ENCODE measurements at places on chromosomes 6 and 20. TPM values are rescaled to one million over a fixed set of nuclear protein-coding genes. Genes with fewer than 3 reads are reported as not detected.
A peak's percentile ranks its signal among the peaks of the same experiment; 100 is the strongest.

GRCh38 chr6:130839379-130839778 is 12.2 kb downstream of the SMLR1 start:
- no peak for DNase-seq

DNA sequence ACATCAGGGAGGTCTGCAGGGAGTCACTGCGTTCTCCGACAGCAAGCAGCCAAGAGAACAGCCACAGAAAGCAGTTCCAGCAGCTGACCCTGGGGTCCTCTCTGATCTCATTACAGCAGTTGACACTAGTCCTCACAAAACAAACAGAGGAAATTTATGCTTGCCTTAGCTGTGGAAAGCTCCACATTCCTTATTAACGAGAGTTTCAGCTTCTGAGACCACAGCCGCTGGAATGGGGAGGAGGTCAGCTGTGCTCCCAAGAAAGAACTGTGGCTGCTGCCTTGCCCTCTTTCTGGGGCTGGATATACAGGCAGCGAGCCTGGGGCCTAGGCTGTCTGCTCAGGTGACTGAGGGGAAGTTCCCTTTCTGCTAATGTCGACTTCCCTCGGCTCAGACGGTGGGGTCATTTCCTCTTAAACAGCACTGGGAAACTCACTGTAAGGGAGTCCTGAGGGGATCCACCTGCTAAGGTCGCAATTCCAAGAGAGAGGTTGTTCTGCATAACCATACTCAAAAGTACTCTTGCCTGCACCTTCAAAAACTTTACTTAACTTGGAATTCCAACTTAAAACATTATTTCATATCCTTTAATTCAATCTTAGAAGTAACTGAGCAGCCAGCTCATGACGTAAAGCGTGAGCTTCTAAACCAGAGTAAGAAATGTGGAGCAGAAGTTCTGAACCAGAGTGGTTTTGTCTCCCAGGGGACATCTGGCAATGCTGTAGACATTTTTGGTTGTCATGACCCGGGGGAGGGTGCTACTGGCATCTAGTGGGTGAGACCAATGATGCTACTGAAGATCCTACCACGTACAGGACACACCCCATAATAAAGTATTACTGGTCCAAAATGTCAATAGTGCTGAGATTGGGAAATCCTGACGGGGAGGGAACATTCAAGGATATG is 80.3 kb downstream of the BACH2 start:
- peak; percentile 9 for DNase-seq

- DNase-seq = no peak
These were observed 166.5 kb downstream of the TSHZ2 start for GRCh38 chr20:53138454-53139262.

The KIAA1586 gene
- 3.4 TPM for total RNA-seq

The HLA-DPB1 gene
- total RNA-seq = 9.2 TPM

The VGLL2 gene
- total RNA-seq = not detected

- DNase-seq = no peak
These were observed 26.5 kb downstream of the CD109 start for GRCh38 chr6:73722318-73723060.

- DNase-seq = no peak
These were observed 23.5 kb downstream of the PLEKHG1 start for GRCh38 chr6:150622941-150623874.

DNA sequence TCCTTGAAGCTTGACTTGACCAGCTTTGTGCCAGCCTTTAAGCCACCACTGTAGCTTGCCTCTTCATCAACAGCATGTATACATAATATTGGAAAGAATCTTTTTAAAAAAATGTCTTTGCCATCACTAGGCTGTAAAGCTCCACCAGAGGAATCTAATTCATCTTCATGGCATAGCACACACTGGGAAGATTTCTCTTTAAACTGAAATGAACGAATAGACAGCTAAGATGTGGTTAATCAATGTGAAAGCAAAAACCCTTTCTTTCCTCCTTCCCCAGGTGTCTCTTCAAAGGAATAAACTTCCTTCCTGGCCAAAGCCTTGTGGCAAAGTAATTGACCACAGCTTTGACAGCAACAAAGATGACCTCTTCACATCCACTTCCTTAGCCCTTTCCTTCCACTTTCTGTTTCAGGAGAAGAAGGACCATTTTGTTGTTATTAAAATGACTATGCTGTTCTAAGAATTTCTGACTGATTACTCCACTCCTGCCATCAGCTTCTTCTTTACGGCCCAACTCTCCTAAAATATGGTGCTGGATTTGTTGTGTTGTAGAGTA is 428.7 kb upstream of the SOX4 start:
- DNase-seq = no peak

DNA sequence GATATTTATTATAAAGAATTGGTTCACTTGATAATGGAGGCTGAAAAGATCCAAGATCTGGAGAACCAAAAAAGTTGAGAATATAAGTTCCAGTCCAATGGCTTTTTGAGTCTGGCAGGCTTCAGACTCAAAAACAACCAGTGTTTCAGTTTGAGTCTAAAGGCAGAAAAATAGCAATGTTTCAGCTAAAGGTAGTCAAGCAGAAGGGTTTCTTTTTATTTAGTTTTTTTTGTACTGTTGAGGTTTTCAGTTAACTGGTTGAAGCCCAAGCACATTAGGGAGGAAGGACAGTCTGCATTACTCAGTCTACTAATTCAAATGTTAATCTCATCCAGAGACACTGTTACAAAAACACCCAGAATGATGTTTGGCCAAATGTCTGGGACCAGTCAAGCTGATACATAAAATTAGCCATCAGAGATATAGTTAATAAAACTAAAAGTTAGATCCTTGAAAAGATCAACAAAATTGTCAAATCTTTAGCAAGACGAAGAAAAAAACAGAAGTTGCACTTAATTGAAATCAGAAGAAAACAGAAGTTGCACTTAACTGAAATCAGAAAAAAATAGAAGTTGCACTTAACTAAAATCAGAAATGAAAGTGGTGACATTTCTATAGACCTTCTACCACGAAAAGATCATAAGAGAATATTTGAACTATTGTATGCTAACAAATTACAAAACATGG is 980.3 kb upstream of the FLRT3 start:
- no peak for DNase-seq

The RSPH4A gene
- not detected for total RNA-seq

DNA sequence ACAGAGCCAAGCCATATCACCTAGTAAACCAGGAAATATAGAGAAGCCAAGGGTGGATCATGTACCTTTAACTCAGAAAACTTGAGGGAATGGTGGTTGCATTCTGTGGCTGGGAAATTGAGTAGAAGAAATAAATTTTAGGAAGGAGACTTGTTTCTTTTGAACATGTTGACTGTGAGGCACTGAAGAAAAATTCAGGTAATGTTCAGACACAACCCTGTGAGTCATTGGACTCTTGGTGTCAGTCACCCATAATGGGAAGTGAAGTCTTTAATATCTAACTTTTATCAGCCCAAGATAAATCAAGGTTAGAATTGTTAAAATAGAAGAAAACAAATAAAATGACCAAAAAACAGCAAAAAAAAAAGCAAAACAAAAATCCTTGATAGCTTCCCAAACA is 98.8 kb upstream of the GRIK2 start:
- no peak for DNase-seq

GRCh38 chr6:113352029-113352801 is 504.9 kb upstream of the MARCKS start:
- peak; percentile 60 for DNase-seq

The PIM1 gene
- 13.0 TPM for total RNA-seq

GRCh38 chr20:5973971-5974370 is 23.5 kb downstream of the MCM8 start:
- no peak for DNase-seq

- peak; percentile 52 for DNase-seq
These were observed 34.9 kb downstream of the SLC22A23 start for GRCh38 chr6:3421791-3422434.

- DNase-seq = no peak
These were observed 405 bp downstream of the RALGAPA2 start for GRCh38 chr20:20712004-20712473.

The OXT gene
- total RNA-seq = not detected

GRCh38 chr6:80464901-80465300 is 358.4 kb downstream of the BCKDHB start:
- no peak for DNase-seq

The EMILIN3 gene
- not detected for total RNA-seq

- no peak for DNase-seq
These were observed 176.8 kb downstream of the CD83 start for GRCh38 chr6:14294270-14294951.

GRCh38 chr6:11229655-11230046 is 2.8 kb downstream of the NEDD9 start:
- no peak for DNase-seq

The SLC16A10 gene
- total RNA-seq = 0.40 TPM

DNA sequence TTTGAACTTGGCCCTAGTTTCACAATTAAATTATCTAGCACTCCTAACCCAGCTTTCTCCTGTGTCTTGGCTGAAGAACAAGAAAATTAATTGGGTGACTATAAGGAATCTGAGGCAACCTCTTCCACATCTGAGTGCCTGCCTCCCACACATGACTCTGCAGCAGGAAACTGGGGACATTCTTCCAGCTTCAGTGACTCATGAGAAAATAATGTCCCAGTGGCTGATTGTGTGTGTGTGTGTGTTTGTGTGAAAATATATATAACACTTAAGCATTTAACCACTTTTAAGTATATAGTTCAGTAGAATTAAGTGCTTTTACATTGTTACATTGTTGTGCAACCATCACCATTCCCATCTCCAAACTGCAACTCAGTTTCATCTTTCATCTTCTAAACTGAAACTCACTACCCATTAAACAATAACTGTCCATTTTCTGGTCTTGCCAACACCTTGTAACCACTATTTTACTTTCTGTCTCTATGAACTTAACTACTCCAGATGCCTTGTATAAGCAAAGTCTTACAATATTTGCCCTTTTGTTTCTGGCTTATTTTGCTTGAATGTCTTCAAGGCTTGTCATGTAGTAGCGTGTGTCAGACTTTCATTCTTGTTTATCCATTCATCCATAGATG is 8.7 kb downstream of the TRIM38 start:
- DNase-seq = peak; percentile 61

DNA sequence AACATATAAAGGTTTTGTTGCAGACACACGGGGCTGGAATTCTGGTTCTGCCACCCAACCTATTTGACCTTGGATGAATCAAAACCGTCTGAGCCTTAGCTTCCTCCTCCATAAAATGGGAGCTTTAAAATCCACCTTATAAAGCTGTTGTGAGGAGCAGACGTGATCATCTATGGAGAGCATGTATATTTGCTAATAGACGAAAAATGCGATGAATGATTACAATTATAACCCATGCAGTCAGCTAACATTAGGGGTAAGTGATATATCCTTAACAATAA is 586 bp upstream of the NUP153 start:
- no peak for DNase-seq

The RIPK1 gene
- 10.1 TPM for total RNA-seq

The AVP gene
- total RNA-seq = not detected

DNA sequence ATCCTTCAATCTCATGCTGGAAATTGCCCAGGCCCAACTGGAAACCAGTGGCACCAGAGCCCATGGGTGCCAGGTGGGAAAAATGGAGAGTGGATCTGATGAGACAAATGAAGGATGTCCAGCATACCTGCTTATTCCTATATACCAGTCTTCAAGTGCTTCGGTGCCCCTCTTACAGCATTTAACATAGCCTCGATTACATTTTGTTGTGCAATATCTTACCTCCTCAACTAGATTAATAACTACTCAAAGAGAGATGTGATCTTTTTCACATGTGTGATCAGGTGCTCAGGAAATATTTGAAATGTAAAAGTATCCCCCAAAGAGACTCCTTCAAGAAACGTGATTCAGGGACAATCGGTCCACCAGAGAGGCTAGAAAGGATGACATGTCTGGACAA is 4.8 kb upstream of the ANKRD66 start:
- DNase-seq = no peak

- DNase-seq = no peak
These were observed 38.0 kb downstream of the XRN2 start for GRCh38 chr20:21340991-21341697.

The GMPR gene
- total RNA-seq = 9.9 TPM

DNA sequence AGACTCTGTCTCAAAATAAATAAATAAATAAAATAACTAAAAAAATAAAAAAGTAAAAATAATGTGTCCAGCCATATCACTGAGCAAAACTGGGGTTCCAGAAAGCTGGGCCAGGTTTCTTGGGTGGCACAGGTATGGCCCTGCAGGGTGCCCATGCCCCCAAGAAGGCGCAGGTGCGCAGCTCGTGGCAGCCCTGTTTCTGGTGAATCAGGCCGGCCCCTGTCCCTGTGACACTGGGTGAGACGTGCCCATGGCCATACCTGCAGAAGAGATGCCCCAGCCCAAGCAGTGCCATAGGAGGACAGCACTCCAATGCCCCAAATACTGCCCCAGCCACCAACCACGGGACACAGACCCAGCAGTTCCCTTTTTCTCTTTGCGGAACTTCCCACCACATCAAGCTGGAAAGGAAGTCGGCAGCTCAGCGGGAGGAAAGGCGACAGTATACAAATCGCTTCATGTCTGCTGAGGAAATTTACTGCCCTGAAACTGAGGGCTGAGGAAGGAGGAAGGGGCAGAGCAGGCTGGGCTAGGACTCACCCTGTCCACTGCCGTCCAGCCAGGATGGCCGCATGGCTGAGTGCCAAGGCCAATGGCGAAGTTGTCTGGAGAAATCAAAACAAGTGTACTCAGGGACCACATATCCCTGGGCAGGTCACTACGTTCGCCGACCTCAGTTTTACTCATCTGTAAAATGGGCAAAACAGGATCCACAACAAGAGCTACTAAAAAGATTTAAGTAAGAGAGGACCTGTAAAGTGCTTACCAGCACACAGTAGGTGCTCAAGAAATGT is 55.4 kb downstream of the PREX1 start:
- DNase-seq = no peak

The GGTLC1 gene
- not detected for total RNA-seq

The HUS1B gene
- total RNA-seq = 0.22 TPM

The MICB gene
- total RNA-seq = 17.6 TPM

DNA sequence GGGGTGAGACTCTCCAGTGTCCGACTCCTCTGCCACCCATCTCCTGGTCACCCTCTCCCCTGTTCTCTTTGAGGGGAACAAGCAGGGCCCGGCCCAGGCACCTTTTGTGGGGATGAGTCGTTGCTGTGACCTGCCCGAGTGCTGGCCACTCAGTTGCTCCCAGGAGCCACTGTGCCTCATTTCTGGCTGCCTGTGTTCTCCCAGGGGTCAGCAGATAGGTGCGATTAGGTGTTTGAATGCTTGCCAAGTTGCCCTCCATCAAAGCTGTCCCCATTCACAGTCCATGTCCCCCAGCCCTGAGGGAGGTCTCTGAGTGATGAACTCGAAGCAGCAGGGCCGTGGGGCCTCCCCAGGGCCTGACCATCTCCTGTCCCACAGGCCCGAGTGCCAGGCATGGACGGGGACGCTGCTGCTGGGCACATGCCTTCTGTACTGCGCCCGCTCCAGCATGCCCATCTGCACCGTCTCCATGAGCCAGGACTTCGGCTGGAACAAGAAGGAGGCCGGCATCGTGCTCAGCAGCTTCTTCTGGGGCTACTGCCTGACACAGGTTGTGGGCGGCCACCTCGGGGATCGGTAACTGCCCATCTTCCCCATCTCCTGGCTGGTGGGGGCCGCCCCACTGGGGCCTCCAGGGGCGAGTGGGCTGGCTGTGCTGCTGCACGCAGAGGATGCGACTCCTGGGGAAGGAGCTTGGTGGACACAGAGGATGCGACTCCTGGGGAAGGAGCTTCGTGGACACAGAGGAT is 4.1 kb downstream of the SLC17A9 start:
- DNase-seq = no peak

Measured in MG63 (cell line).